ENCODE measurements at places on chromosomes 16 and 17.

- DNase-seq: no peak
Measured at GRCh38 chr17:2453325-2453724, 52.5 kb upstream of the MNT start.

DNA sequence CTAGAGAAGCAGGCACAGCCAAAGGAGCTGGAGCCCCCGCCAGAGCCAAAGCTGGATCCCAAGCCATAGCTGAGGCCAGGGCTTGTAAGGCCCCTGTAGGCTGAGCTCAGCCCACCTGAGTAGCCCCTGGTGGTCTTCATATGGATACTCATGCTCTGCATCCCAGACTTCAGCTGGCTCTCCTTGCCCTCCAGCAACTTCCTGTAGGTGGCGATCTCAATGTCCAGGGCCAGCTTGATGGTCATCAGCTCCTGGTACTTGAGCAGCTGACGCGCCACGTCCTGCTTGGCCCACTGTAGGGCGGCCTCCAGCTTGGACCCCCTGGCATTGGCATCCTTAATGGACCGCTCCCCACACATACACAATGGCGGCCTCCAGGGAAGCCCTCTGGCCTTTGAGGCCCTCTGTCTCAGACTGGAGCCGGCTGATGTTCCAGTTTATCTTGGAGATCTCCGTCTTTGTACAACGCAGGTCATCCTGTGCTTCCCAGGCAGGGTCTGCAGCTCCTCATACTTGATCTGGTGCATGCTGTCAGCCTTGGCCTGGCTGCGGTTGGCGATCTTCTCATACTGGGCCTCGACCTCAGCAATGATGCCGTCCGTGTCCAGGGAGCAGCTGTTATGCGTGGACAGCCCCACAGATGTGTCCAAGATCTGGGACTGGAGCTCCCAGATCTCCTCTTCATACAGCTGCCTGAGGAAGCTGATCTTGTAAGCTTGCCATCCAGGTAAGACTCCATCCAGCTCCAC, 28.9 kb downstream of the IKZF3 start:
- no peak for DNase-seq

DNA sequence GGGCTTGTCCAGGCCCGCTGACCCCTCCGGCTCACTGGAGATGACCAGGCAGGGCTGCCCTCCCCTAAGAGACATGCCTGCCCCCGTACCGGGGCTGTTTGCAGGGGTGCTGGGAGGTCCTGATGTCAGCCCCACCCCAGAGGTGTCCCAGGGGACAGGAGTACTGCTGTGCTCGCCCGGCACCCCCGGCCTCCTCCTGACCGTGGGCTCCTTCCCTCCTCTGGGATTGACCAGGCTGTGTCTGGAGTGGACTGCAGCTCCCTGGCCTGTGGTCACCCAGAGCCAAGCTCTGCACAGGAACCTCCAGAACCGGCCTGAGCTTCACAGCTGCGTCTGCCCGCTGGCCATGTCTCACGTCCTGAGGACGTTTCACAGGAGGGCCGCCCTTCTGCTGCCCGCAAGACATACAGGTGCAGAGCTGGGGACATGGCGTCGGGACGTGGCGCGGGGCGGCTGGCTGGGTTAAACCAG, 53.2 kb downstream of the LMF1 start:
- no peak for DNase-seq

DNA sequence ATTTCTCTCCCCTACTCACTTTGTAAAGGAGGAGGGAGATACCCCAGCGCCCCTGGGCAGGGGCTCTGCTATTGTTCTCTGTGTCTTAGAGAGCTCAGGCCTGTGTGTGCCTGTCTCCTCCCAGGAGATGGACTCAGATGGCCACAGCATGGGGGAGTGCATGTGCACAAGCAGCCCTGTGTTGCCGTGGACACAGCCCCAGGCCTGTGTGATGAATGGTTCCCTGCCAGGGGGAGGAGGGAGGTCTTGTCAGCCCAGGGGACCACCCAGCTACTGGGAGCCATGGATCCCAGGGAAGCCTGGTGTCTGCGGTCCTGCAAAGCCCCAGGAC, 26.3 kb downstream of the GINS2 start:
- DNase-seq: no peak

GRCh38 chr17:10025224-10025623, 120.2 kb upstream of the RCVRN start:
- no peak for DNase-seq

Data from muscle of back (tissue), 13 donors.